CD8-positive, alpha-beta memory T cell (primary cell): ENCODE measurements at places on chromosomes 3 and 15.

DNA sequence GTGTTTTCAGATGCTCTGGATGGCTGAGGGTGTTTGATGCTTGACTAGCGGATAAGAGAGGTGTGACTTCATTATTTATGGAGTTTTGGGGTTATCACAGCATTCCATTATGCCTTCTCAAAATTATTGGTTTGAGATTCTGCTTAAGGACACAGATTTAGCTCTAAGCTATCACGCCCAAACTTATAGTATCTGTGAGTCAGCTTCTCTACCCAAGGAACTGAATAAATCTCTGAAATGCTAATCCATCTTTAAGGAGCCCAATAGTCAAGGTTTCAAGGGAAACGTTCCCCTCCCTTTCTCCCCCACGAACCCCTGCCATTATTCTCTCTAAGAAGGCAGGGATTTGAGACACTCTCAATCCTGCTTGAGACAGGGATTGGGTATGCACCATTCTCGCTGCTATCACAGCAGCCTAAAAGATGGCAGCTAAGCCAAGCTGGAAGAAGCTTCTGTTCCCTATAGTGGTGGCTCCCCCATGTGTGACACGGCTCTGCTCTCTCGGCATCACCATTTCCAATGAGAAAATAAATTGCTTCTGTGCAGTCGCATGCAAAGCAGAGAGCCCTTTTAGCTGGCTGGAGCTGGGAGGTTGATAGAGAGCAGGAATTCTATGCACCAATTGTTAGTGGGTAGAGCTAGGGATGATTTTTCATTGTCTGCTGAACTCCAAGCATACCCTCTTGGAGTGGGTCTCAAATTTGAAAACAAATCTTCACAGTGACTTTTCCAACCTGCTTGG lies 151.1 kb downstream of the IL20RB start:
- no peak for DNase-seq

- no peak for DNase-seq
Observed at GRCh38 chr3:194713299-194714136, 27.8 kb downstream of the FAM43A start.

DNA sequence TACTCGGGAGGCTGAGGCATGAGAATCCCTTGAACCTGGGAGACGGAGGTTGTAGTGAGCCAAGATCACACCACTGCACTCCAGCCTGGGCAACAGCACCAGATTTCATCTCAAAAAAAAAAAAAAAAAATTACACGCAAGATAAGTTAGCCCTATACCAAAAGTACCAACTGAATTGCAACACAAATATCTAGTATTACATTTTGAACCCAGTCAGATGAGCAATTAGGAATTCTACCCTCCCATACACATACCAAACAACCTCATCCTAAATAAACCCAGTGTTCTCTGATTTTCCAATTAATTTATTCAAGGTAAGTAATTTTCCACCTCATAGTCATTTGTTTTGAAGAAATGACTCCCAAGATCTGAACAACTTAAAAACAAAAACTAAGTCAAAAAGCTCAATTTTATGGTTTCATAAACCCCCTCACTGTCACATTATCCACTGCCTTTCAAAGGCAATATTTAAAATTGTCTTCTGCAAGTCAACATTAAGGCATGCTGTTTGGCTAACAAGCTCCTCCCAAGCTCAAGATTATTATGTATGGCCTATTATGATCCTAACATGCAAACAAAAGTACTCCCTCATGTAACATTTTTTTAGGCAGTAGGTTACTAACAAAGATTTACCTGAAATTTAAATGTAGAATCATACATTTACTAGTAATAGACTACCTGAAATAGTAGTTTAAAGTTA lies 4.5 kb downstream of the RAF1 start:
- DNase-seq = no peak

- no peak for DNase-seq
Observed at GRCh38 chr3:168155303-168155702, 59.6 kb upstream of the GOLIM4 start.
